ENCODE measurements at places on chromosomes 3 and 15.

- DNase-seq: no peak
These were observed 65.9 kb downstream of the ZMAT3 start for GRCh38 chr3:179005706-179006105.

DNA sequence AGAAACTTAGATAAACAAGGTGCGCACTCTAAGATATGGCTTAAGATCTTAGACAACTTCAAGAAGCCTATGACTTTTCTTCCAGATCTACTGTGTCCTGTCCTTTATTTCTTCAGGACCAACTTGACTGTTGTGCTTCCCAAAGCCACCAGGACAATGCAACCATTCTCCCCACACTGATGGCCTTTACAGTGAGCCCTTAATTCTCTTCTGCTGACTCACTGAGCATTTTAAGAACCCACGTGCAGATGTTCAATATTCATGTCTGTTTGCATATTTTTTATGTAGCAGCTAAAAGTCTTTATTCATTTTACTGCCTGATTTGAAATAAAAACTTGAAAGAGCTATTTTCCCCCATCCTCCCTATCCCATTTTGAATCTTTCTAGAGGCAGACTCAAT, 103.3 kb upstream of the SLC2A2 start:
- DNase-seq: no peak

GRCh38 chr3:14803981-14804834, 14.6 kb upstream of the FGD5 start:
- DNase-seq: no peak

DNA sequence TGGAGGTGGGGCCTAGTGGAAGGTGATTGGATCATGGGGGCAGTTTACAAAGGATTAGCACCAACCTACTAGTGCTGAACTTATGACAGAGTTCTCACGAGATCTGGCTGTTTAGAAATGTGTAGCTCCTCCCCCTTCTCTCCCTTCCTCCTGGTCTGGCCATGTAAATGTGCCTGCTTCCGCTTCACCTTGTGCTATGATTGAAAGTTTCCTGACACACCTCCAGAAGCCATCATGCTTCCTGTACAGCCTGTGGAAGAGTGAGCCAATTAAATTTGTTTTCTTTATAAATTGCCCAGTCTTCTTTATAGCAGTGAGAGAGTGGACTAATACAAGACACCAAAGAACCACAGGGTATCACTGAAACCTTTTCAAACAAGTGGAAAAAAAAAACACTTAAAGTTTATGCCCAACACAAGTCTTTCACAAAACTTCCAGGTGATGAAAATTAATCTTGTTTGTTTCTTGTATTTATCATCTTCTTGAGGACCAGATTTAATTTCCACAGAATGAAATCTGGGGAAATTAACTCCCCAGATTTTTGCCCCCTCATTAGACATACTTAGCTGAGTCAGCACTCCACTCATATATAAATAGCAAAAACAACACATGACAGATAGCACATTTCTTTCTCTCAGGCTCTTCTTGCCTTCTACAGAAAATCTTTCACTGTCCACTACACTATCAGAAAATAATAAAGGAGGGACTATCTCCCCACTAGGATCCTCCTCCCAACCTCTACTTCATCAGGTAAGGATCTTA, 847.2 kb downstream of the TUSC7 start:
- DNase-seq: no peak

GRCh38 chr3:49198611-49199230, 27.3 kb downstream of the KLHDC8B start:
- no peak for DNase-seq

DNA sequence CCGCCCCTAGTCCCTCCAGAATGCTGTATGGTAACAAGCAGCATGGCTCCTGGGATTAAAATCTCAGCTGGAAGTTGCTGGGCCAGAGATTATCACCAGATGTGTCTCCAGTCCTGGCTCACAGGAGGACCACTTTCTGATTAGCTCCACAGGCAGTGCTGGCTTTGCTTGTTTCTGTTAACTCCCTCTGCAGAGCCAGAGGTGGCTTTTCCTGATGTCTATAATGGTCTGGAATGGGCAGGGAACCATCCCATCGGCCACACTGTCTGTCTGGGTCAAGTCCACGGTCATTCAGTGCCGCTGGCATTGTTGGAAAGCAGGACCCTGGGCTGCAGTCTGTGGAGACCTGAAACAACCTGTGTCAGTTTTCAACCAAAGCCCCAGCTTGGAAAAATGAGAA, 119.6 kb upstream of the CTDSPL start:
- DNase-seq: no peak
